ENCODE measurements at places on chromosomes 4 and X. TPM values are rescaled to one million over a fixed set of nuclear protein-coding genes. Genes with fewer than 3 reads are reported as not detected.
A peak's percentile ranks its signal among the peaks of the same experiment; 100 is the strongest.

DNA sequence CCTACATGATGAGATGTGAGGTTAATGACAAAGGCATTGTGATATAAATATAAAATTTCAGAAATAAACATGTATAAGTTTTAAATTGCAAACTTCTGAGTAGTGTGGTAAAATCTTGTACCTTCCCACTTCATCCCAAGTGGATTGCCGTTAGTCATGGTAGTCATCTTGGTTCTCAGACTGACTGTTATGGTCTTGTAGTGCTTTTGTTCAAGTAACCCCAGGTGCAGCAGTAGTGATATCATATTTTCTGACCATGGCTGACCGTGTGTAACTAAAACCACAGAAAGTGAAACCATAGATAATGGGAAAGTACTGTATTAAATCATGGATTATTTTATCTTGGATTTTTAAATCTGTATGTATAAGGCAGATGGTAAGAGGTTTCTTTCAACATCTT lies 74.8 kb upstream of the SLIT2 start:
- no peak overlapping the region for H3K27ac ChIP-seq
- H3K4me3 ChIP-seq, result no peak overlapping the region
- H3K27me3 ChIP-seq, result no peaks in the 10 kb centered on the region
- DNase-seq, result no peak
- peaks cover 2% of the 10 kb centered on the region for H3K36me3 ChIP-seq
- H3K4me1 ChIP-seq, result no peaks in the 10 kb centered on the region

GRCh38 chr4:129248621-129249020 lies 152.7 kb downstream of the C4orf33 start:
- H3K36me3 ChIP-seq, result no peaks in the 10 kb centered on the region
- DNase-seq, result no peak
- peaks cover 55% of the 10 kb centered on the region for H3K27me3 ChIP-seq
- no peak overlapping the region for H3K4me3 ChIP-seq

The SOWAHB gene
- total RNA-seq, result 1.2 TPM

- no peak overlapping the region for H3K4me3 ChIP-seq
- peak overlapping the region; percentile 6 for H3K27ac ChIP-seq
- peaks cover 15% of the 10 kb centered on the region for H3K36me3 ChIP-seq
Measured at GRCh38 chr4:76748649-76749048, 149.3 kb downstream of the SOWAHB start.

GRCh38 chr4:82638479-82638878 lies 76.7 kb upstream of the TMEM150C start:
- H3K27me3 ChIP-seq, result no peaks in the 10 kb centered on the region
- no peak for DNase-seq
- peaks cover 15% of the 10 kb centered on the region for H3K36me3 ChIP-seq
- H3K4me3 ChIP-seq, result no peak overlapping the region

The RS1 gene
- total RNA-seq, result not detected

DNA sequence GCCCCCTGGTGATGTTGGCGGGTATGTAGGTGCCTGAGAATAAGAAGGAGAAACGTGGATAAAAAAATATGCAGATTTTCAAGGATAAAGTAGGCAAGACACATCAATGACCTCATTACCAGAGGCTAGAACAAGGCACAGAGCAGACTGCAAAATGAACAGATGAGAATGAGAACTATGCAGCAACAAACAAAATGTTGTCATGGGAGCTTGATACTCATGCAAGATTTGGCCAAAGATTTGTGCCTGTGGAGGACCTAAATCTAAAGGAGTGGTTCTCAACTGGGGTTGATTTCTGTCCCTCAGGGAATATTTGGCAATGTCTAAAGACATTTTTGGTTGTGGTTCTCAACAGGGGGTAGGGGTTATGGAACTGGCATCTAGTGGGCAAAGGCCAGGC lies 177.3 kb downstream of the FRMPD4 start:
- DNase-seq, result no peak
- H3K4me3 ChIP-seq, result no peak overlapping the region
- H3K4me1 ChIP-seq, result no peaks in the 10 kb centered on the region

Measured in mesothelial cell of epicardium (in vitro differentiated cells).